NCI-H524 (cell line): ENCODE measurements at places on chromosomes 3 and 15.
A peak's percentile ranks its signal among the peaks of the same experiment; 100 is the strongest.

DNA sequence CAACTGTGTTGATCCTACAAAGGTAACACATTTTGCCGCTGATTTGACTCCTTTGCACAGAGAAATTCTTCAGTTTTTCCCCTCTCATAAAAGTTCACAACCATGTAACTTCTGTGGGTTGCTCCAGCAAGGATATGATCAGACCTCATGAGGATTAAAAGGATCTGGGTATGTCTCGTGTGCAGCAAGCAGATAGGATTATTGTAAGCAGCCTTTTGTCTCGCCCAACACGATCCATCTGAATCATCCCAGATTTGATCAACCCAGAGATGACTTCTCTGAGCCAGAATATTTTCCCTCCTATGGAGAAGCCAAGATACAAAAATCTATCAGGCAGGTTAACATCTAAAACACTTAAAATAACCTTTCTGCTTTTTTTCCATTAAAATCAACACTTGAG, 12.8 kb upstream of the BNIP2 start:
- DNase-seq: no peak

DNA sequence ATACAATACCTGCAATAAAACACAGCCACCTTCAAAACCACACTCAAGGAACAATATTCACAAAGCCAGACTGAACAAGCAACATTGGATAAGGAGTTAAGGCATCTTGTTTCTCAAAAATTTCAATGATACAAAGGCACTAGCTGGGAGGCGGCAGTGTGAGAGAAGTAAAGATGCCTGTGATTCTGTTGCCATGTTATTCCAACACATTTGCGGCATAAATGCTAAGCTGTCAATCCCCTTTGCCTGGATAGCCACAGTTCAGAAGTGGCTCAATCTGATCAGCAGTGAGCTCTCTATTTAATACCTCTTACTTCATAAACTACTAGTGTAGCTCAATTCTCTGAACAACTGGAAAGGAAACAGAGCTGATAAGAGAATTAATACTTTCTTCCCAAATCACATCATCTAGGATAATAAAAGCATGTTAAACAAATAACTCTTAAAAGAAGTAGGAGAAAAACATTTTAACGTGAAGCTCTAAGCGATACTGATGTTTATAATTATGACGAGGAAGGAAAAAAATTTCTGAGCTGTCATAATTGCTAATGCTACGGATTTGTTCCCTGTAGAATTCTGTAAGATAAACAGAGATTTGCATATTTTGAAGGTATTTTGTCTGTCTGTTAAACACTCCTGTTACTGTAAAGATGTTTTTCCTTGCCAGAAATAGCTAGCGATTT, 358.4 kb downstream of the FOXP1 start:
- DNase-seq: no peak

DNA sequence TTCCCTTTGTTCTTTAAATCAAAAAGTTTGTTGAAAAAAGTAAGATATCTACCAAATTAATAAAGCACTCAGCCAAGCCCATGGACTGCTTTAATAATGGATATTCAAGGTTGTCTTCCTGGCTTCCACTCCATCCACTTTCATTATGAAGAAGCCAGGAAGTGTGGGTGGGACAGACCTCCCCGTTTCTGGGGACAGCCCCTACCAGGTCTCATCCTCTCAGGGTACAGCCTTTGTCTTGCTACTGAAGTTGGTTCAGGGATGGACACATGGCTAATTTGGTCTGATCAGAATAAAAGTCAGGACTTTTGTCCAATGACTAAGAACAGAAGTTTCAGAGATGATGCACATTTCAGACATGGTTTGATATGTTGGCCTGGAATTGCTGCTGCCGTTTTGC, 32.6 kb downstream of the CCNB2 start:
- no peak for DNase-seq

DNA sequence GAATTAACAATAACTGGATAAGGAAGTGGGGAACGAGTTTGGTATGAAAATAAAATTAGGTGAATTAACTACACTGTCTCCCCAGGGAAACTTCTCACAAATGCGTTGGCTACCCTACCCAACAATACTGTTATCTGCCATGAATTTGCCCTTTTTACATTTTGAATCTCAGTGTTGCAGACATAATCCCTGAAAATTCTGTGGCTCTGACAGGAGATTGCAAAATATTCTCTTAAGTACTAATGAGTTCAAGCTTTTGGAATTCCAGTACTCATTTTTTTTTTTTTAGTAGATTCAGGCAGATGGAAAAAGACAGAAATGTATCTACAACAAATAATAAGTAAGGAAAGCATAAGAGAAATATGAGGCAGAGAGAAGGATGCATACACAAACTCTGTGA, 332.6 kb downstream of the LSAMP start:
- no peak for DNase-seq

GRCh38 chr15:69869881-69870505, 227.7 kb downstream of the TLE3 start:
- no peak for DNase-seq

GRCh38 chr3:141651409-141651808, 86.7 kb upstream of the RNF7 start:
- no peak for DNase-seq

DNA sequence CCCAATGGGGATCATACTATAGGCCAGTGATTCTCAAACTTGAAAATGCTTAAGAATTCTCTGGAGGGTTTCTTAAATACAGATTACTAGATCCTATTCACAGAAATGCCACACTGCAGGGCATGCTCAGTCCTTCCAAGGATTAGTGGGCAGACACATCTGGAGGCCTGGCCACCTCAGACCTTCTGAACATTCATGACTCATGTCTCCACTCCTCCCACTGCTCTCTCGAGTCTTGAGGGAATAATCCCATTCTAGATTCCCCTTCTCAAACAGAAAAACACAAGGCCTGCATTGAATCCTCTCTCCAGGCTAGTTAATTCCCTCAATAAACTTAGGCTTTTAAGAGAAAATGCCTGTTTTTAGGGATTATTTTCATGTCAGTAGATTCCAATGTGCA, 22.1 kb downstream of the ZNF621 start:
- DNase-seq: peak; percentile 19

DNA sequence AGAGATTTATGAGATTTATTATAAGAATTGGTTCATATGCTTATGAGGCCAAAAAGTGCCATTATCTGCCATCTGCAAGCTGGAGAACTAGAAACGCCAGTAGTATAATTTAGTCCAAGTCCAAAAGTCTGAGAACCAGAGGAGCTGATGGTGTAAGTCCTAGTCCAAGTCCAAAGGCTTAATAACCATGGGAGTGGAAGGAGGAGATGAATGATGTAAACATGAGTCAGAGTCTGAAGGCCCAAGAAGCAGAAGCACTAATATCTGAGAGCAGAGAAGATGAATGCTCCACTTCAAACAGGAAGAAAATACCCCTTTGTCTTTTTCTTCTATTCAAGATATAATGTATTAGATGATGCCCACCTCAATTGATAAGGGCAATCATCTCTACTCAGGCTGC, 185.7 kb downstream of the CGGBP1 start:
- no peak for DNase-seq

- no peak for DNase-seq
Observed at GRCh38 chr3:73503781-73504180, 121.0 kb downstream of the PDZRN3 start.

DNA sequence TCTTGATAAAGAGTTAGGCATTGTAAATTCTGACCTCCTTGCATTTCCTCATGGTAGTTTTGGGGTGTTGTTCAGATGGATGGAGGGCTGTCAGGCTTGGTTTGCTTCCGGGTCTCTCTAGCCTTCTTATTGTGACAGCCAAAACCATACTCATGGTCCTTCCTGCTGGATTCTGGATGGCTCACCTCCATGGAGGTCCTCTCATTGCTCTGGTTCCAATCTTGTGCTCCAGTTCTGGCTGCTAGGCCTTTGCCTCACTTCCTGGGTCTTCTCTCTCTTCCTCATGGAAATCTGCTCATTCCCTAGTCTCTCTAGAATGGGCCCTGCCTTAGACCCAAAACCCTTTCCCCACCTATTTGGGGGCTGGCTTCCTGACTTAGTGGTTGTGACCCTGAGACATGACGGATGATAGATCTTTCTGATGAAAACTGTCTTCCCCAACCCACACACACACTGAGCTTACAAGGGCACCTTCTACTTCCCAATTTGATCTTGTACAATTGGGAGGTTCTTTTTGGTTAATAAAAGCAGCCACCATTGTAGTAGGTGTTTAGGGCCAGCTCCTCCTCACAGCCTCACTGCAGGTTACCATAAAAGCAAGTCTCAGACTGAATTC, 66.2 kb upstream of the XCR1 start:
- no peak for DNase-seq

- DNase-seq: no peak
Observed at GRCh38 chr3:47108546-47108945, 55.4 kb downstream of the SETD2 start.

DNA sequence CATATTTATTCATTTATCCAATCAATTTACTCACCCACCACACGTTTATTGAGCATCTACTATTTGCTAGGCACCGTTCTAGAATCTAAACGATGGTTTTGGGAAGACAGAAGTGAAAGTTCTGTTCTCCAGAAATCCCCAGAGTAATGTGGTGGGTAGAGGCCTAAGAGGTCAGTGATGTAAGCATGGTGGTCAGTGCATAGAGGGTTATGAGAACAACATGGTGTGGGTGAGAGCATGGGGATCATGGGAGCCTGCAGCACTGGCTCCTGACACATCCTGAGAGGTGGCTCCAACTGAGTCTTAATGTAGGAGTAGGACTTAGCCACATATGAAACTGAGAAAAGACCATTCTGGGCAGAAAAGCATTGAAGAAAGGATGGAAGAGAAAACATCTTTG, 85.3 kb upstream of the TNFAIP8L3 start:
- no peak for DNase-seq

GRCh38 chr3:140924097-140924873, 17.4 kb upstream of the SLC25A36 start:
- DNase-seq: no peak

DNA sequence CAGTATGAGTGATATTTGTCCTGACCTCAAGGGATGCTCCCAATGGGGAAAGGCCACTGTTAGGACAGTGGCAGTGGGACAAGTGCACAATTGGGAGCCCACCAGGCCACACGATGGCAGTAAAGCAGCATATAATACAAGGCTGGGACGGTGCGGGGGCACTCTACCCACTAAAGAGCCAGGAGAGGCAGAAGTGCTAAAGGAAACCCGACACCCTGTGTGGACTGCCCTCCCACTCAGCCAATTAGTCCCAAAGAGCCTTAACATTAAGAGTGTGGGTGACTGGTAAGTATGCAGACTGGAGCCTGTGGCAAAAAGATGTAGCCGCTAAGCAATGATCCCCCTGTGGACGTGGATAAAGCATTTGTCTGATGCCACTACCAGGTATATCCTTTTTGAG, 8.2 kb upstream of the ZNF589 start:
- peak; percentile 91 for DNase-seq

GRCh38 chr3:149207475-149207874, 14.2 kb downstream of the CP start:
- DNase-seq: no peak

DNA sequence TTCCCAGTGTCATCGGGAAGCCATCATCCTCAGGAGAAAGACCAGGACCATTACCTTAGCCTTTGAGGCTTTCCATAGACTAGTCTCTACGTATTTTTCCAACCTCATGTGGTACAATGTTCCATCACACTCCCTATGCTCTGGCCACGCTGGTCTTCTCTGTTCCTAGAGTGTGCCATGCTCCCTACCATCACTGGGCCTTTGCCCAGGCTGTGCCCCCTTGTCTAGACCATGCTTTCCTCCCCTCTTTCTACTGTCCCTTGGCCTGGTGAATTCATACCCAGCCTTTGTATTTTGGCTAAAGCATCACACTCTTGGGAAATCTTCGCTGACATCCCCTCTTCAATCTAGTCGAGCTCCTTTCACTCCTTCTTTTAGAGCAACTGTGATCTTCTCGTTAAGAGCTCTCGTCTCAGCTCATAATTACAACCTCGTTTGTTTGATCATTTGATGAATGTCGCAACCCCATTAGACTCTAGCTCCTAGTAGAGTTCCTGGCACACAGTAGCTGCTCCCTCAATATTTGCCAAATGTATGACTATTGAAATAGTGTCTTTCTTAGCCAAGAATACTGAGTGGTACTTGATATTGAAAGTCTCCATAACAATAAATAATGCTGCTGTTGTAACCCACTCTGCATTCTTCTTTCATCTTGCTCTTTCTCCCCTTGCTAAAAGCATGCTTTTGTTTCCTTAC, 100.2 kb upstream of the FAM3D start:
- no peak for DNase-seq

GRCh38 chr15:50057196-50057595, 61.8 kb downstream of the ATP8B4 start:
- DNase-seq: no peak

- DNase-seq: no peak
Observed at GRCh38 chr15:74963213-74963612, 6.6 kb upstream of the RPP25 start.

DNA sequence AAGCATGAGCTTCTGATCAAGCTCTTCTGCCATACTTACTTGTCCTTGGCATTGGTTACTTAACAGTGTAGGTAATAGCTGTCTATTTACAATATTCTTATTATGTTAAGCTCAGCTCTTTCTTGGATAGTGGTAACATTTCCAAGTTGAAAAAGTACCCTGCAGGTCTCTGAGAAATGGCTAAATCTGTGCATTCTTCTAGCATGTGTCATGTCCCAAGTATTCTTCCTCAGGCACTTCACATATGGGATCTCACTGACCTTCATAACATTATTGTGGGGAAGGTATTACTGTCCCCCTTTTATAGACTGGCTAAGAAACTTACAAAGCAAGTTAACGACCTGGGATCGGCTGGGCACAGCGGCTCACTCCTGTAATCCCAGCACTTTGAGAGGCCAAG, 236.1 kb downstream of the RORA start:
- no peak for DNase-seq

DNA sequence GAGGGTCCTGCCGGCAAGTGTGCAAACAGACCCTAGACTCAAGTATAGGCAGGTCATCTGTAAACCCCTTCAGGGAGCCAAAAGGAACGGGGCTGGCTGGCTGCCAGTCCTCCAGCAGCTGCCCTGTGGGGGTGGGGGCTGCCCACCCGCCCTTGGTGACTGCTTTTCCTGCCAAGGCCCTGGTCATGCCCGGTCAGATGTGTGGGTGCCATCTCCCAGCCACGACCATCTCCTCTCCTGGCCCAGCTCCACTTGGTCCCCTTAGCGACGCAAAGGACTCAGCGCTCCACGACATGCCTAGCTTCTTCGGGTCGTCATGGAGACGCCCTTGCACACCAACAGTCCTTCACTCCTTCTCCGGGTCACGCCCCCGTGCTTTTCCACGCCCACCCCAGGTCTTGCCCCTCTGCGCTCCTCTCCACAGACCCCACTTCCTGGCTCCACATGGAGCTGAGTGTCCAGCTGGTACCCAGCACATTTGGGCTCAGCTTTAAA, 2.4 kb downstream of the MUC4 start:
- peak; percentile 47 for DNase-seq

DNA sequence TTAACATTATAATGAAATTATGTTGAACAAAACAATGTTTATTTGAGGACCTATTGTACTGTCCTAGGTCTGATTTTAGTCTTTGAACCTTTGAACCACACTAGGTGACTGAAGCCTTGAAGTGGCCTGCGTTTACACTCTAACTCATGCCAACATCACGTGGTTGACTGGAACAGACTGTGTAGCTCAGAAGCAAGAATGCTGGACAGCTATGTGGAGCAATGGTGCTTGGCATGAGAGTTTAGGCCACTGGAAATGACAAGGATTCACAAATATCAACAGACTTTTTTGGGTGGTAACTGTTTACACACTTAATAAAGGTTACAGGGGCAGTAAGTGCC, 391.5 kb downstream of the RAP2B start:
- no peak for DNase-seq

GRCh38 chr15:98888820-98889479, 118.6 kb downstream of the PGPEP1L start:
- no peak for DNase-seq
